AG04450 (cell line): ENCODE measurements at places on chromosomes 16 and 17.
A peak's percentile ranks its signal among the peaks of the same experiment; 100 is the strongest.

DNA sequence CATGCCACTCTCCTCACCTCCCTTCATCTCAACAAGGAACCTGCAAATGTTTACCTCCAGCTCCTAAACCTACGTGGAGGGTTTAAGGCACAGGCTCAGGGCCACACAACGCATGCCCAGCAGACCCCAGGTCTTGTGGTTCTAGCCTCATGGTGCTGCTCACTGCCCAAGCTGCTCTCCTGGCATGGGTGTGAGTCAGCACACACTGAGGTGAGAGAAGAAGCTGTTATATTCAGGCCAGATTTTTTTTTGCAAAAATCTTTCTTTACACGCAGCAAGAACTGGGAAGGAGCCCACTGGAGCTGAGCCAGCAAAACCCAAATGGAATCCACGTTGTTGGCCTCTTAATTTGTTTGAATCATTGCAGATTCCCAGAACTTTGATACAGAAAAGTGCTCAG is 5.5 kb upstream of the C16orf96 start:
- DNase-seq: no peak

DNA sequence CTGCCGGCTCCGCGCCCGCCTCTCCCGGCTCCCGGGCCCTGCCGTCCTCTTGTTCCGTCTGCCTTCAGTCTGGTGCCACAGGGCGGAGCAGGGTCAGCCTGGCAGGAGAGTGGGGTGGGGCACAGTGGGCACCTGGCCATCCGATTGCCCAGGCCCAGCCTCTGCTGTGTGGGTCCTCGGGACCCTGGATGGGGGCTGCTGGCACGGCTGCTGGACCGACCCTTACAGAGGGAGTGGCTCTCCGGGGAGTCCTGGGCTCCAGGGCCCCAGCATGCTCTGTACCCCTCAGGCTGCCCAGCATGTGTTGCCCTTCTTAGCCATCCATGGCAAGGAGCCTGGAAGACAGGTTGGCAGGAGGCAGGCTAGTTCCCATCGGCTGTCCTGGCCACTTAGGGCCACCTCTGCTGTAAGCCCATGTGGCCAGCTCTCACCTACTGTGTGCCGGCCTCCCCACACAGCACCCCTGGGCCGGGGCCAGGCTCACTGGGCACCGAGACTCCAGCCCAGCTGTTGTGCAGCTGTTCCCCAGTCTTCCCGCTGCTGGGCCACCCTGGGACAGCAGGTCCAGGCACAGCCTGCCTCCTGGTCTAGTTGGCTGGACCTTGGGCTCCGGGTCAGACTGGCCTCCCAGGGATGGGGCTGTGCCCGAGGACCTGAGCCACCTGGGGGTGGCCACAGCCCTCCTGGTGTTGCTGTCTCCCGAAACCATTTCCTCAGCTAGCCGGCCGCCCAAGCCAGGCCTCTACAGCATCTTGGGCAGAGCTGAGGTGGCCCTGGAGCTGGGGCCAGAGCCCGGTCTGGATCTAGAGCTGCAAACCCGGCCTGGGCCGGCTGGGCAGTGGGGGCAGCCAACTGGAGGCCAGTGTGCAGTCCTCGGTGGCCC is 24.9 kb downstream of the BAHCC1 start:
- DNase-seq: no peak

DNA sequence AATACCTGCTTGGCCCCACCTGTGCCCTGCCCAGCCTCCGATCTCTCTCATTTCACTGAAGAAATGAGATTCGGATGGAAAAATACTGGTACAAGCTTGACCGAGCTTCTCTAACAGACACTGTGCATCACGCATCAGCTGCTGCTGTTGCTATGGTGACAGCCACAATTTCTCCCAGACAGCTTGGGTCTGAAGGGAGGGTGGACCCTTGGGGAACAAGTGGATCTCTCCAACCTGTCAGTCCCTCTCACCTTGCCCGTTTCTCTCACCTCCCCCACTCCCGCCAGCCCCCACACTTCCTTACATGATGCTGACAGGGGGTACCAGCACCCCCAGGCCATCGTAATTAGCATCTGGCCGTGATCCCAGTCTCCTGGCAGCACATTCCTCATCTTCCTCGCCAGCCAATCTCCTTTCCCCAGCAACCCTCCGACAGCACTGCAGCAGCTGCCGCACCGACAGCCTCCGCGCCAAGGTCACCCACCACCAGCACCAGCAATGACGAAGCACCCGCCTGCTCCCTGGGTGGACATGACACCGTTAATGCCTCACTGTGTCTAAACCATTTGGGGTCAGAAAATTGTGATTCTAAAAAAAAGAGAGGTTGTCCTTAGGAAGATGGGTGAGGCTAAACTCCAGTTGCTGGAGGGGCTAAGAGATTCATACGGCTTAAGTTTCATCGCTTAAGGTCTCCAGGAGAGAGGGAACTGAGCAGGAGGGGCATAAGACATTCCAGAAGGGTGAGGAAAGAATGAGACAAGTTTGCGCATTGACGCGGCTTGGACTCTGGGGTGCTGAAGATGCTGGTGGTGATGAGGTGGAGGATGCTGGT is 58.6 kb upstream of the TNRC6A start:
- no peak for DNase-seq

DNA sequence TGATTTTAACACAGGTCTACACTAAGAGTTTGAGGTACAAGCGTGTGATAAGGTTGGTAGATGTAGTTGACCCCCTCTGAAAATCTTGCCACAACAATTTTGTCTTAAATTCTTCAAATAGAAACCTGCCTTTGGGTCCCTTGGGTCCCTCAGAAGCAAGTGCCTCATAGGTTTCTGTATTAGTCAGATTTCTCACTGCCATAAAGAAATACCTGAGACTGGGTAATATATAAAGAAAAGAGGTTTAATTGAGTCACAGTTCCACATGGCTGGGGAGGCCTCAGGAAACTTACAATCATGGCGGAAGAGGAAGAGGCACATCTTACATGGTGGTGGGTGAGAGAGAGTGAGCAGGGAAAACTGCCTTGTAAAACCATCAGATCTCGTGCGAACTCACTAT is 301.2 kb downstream of the MAP2K6 start:
- DNase-seq: no peak

DNA sequence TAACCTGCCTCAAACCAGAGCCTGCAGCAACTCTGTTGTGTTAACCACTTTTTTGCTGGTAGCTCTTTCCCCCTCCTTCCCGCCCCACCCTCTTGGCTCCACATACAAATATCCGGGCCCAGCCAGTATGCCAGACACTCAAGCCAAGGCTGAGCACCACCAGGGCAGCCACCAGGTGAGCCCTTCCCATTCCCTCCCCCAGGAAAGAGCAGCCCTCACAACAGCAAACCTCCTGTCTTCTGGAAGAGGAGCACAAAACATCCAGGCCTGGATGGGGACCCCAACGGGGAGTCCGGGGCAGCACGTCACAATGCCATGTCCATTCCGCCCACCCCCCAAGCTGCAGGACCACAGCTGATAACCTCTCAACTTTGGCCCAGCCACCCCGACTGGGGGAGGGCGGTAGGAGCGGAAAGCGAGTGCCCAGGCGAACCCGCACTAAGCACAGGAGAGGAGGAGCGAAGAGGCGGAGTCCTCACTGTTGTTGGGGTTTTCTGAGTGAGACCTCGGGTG is 757 bp downstream of the ORMDL3 start:
- DNase-seq: no peak

DNA sequence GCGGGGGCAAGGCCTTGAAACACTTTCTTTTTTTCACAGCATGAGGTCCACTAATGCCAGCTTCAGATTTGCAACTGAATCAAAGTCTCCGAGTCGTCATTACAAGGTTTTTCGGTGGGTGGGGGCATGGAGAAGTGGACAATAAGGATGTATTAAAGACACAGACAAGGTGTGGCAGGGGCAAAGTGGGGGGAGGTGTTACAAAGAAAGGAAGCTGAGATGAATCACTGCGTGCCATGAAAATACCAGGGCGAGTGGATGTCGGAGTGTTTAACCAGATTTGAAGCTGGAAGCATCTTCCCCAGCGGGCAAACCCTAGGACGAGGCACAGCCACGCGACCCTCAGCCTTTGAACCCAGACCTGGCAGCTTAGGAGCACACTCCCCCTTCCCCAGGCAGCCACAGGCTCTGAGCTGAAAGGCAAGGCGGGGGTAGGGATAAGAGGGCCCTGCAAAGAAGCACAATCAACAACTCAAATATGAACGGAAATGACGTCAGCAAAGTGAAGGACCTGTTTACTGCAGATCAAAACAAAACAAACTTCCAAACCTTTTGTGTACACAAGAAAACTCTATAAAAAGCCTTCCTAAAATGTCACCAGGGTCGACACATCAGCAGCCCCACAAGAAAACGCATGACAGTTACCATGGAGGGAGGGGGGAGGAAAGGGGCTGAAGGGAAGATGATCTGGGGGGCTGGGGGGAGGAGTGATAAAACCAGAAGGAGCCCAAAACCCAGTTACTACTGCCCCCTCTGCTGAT is 5.6 kb upstream of the ZFHX3 start:
- no peak for DNase-seq

GRCh38 chr16:714558-715476 is at the start of gene METRN:
Gene METRN (plus strand): TSS chr16:715118. CDS start chr16:715290, 172 bp downstream.
- no peak for DNase-seq

DNA sequence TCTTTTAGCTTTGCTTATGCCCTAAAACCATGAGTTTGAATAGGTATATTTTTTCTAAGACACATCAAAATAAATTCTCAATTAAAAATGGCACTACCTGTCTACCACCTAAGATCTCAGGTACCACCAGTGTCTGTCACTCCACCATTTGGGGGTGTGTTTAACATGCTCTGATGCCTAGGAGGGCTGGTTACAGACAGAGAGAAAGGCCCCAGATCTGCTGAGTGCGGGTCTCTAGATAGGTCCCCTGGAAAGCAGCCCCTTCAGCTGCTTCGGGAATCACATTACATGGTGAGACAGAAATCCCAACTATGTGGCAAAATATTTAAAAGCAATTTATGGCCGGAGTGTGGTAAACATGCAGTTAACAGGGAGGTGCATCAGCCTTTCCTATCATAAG is 653 bp upstream of the VAC14 start:
- DNase-seq: no peak

DNA sequence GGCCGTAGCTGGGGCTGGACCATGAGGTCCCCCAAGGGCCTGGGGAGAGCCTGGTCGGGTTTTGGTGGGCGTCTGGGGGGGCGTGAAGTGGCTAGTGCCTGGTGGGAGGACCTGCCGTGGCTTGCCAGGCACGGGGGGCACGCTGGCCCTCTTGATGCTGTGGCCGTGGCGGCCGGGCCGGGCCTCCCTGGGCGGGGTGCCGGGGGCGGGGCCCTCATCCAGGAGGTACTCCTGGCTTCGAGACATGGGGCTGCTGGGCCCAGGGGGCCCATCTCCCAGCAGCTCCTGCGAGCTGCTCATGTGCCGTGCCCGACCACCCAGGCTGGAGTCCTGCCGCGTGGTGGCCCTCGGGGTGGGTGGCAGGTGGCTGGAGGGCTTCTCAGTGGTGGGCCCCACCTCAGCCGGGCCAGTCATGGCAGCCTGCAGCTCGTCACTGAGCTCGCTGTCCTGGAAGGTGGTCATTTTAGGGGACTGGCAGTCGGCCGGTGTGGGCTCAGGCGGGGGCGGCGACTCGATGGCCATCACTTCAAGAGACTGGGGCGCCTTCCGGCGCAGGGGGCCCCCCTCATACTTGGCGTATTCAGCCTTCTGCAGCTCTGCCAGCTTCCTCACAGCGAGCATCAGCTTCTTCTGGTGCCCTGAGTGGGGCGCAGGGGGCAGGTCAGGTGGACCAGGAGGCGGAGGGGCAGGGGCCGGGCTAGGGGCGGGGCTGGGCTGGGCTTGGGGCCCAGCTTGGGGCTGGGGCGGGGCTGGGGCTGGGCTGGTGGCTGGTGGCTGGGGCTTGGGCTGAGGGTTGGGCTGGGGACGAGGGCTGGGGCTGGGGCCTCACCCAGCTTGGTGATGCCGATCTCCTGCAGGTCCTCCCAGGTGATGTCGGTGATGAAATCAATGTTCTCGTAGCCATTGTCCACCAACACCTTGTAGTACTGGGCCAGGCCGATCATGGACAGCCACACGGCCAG is 15.2 kb downstream of the CASKIN1 start:
- DNase-seq: no peak

DNA sequence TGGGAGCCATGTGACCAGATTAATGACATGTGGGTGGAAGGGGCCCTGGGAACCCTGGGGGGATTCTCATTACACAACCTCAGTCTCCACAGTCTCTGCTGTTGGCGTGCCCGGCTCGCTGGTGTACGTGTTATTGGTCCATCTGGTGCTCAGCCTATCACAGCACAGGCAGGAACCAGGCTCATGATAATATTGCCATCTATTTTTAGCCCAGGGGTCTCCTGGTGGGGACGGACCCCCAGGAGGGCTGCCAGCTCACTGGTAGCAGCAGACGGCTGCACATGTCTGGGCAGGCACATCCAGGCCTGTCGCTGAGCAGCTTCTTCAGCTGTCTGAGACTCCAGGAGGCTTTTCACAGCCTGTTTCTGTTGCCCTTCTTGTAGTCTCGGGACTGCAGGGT is 123.8 kb downstream of the RAB11FIP4 start:
- no peak for DNase-seq

GRCh38 chr17:570388-570787 is 144.3 kb downstream of the VPS53 start:
- DNase-seq: no peak

GRCh38 chr16:79891458-79891857 is 290.9 kb upstream of the MAF start:
- DNase-seq: no peak

DNA sequence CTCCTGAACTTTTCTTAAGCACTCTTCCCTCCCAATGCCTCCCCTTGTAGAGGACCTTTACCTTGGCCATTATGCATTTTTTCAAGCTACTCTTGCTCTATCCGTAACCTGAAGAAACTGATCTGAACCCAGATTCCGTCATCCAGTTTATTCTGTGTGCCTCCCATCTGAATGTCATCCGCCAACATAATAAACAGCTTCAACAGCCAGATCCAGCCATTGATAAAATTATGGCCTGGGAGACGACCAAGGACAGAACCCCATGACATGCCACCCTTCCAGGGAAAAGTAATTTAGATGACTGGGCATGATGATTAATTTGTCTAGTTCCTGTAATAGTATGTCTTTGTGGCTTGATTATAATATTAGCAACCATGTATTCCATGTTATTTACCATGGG is 41.9 kb downstream of the KATNIP start:
- no peak for DNase-seq

GRCh38 chr16:86697715-86698114 is 119.4 kb downstream of the FOXL1 start:
- peak; percentile 16 for DNase-seq

DNA sequence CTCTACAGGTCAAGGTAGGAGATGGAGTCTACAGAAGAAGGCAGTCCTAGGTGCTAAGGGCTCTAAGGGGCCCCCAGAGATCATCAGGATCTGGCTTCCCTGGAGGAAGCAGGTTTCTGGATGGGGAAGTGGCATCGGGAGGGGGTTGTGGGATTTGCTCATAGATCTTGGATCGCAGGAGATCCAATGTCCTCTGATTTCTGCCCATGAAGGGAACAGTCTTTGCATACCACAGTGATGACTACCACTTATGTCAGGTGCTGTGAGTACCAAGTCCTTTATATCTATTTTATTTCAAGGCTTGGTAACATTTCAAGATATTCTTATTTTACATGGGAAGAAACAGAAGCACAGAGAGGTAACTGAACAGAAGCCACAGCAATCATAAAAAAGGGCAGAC is 164.0 kb downstream of the RGS9 start:
- DNase-seq: no peak

- DNase-seq: no peak
Observed at GRCh38 chr17:36884495-36885152, 52.7 kb upstream of the LHX1 start.
